ENCODE measurements at places on chromosomes 4 and X.

DNA sequence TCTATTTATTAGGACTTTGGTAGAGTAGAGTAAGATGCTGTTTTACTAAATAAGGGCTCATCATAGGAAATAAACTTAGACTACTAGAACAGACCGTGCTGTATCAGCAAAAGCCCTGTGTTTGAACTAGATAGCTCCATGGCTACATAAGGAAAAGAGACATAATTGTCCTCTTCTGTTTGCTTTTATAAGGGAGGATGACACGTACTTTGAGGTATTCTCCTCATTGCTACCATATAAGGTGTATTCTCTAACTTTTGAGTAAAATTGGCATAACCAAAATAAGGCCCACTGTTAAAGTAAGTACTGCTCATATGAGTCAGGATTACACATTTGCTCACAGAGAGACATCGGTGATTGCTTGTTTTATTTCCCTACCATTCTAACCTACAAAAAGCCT, 64.3 kb downstream of the PDLIM5 start:
- no peak for DNase-seq

DNA sequence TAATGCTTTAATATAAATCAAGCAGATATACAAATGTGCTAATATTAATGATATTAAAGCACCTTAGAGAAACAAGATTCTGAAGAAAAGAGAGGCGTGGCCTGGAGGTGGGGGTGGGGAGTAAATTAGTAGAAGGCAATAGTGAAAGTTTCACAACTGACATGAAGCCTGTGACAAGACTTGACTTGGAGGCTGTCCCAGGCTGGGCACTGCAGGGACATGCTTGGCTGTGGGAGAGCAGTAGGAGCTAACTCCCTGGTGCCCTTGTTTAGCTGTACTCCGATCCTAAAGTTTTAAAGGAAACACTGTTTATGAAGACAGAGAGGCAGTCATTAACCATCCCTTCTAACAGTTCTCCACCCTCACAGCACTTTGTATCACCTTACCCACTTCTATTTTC, 239.0 kb upstream of the MAB21L2 start:
- no peak for DNase-seq

DNA sequence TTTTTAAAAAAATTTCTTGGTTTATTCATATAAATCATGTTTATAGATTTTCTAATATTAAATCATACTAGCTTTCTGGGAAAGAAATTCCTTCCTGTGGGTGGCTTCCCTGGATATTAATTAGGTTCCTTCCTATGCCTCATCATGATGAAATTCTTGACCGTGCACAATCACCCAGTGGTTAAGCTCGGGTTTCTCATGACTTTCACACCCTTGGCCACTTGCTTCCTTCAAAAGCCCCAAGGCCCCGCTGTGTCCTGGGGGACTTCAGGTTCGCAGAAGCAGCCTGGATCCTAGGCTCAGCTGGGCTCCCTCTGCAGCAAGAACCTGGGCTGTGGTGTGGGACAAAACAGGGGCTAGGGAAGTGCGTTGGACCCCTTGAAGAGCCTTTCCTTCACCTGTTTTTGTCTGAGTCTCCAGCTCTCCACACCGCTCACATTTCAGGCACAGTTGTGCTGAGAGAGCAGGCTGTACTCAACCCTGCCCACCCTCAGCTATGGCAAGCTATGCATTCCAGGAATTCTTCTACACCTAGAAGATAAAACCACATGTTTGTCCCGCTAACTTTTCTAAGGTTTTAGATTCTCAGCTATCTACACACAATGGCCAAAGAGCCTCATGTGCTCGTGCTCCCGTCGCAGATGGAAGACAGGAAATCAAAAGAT, 48.9 kb upstream of the TMSB15B start:
- DNase-seq: no peak

DNA sequence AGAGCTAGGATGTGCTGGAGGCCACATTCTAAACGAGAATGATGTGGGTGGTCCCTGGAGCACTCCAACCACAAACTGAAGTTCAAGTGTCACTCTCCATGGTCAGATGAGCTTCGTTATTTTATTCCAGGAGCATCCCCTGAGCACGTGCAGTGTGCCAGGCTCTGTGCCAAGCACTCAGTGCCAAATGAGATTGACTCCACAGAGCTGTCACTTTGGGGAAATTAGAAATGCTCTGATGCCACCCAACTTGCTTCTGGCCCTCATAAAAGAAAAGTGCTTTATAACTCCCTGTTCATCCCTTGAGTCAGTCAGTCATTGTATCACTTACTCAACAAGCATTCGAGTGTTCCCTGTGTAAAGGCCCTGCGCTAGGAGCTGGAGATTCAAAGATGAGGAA, 91.2 kb downstream of the RTL5 start:
- DNase-seq: no peak

DNA sequence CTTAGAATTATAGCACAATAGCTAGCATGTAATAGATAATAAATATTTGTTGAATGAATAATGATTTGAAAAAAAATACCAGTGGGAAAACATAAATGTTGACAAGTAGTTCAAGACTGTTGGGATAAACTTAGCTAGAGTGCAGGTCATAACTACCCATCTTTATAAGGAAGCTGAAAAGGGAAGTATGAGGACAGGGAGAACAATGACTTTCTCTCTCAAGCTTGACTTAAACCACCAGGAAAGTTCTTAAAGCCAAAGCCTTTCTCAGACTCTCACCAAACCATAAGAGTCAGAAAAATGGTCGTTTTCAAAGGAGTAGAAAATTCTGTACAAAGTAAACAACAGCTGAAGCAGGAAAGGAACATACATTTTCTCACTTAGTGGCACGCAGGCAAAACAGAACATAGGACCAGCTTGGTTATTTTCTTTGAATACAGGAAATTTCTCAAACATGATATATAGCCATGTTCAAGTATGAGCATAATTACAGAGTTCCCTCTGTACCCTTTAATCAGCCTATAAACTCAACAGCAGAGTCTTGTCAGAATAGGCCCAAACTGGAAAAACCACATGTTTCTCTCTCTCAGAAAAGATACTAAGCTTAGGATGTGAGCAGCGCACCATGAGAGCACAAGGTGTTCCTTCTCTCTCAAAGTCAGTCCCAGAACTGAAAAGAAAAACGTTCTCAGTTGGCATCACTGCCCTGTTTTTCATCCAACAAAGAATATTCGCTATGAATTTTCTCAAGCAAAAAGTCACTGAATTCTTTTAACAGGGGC, 28.7 kb downstream of the MAPK10 start:
- no peak for DNase-seq

DNA sequence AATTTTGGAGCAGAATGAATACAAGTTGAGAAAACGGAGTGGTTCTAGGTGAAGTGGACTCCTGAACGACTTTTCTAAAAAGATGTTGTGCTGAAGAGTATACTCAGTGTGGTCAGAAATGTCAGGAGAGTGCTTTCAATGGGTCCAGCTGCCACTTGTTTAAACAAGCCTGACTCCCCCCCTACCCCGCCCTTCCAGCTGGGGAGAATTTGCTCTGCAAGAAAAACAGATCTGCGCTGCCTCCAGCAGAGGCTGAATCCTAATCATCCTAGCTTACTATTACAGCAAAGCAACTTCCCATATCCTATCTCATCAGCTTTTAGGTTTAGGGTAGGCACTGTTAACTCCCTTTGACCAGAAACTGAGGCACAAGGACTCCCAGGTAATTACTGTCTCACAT, 1.9 kb downstream of the MAP3K15 start:
- DNase-seq: no peak

DNA sequence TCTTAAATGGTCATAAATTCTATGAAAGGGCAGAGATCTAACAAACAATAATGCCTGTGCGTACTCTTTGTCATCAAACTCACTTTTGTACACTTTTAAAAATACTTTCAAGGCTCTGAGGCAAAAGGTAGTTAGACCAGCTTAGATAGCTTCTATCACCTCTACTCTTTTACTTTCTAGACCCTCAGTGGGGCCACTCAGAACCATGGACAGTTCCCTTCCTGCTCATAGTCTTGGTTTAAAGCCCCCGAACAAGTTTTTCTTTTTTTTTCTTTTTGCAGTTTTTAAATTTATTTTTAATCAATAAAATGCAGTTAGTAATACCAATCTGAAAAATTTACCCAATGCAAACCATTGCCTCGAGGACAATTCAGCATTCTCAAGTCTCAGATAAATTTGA, 460.5 kb upstream of the CNKSR2 start:
- DNase-seq: no peak

- DNase-seq: no peak
These were observed 149.9 kb upstream of the IL15 start for GRCh38 chr4:141486375-141486997.

GRCh38 chrX:70979136-70979762, 48.4 kb upstream of the SLC7A3 start:
- DNase-seq: no peak

DNA sequence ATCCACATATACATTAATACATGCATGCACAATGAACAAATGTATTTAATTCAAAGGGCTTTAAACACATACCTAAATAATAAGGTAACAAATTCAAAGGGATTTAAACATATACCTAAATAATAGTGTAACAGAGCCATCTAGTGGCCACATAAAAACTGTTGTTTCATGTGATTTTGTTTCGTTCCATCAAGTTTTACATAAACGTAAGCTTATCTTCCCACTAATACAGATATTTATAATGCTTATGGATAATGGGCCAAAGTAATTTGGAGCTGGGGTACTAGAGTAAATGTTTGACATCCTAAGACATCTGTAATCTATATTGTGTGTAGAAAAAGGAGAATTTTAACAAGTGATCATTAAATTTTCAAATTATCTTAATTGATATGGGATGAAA, 82.3 kb downstream of the PRSS12 start:
- DNase-seq: no peak

DNA sequence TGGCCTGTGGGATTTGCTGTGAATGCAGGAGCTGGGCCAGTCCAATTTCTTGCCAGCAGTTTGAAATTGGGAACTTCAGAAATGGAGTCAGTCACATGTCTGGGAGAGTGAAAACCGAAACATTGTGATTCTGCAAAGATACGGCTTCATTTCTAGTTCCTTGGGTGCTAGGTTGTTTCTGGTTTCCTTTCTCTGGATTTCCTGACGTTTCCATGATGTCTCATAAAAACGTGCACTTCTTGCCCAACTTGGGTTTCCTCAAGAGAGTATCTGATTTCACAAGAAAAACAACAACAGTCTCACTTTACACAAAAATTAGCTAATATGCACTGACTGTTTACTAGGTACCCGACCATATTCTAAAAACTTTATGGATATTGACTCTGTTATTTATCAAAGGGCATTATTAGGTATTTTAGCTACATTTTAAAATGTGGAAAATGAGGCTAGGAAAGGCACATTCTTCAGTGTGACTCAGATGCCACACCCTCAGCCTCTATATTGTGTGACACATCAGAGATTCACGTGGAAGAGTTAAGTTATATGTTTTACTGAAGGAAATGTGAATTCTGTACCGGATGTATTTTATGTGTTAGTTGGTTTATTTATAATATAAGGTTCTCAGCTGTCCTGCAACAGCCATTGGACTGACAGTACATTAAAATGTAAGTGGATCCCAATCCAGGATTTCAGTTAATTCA, 225.0 kb upstream of the PUDP start:
- no peak for DNase-seq

- no peak for DNase-seq
These were observed 41.4 kb downstream of the MAML3 start for GRCh38 chr4:140112576-140112975.

DNA sequence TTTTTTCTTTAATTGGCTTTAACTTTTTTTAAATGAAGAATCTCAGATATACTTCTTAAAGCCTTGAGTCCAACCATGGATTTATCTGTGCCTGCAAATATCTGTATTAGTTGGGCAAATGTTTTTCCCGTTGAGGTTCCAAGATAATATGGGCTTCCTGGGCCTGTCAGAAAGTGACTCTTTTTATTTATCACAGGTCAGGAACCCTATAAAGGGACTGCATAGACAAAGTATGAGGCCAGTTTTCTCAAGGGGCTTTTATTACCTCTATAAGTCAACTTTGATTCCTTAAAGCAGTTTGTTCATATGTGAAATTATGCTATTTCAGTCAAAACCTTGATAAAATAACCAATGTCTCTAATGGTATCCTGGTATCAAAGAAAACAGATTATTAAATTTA, 80.2 kb upstream of the BMP2K start:
- DNase-seq: no peak

DNA sequence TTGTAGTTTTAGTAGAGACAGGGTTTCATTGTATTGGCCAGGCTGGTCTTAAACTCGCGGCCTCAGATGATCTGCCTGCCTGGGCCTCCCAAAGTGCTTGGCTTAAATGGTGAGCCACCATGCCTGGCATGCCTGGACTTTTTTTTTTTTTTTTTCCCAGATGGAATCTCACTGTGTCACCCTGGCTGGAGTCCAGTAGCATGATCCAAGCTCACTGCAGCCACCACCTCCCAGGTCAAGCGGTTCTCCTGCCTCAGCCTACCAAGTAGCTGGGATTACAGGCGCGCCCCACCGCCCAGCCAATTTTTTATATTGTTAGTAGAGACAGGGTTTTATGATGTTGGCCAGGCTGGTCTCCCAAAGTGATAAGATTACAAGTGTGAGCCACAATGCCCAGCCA, 8.4 kb downstream of the UBE2K start:
- no peak for DNase-seq

DNA sequence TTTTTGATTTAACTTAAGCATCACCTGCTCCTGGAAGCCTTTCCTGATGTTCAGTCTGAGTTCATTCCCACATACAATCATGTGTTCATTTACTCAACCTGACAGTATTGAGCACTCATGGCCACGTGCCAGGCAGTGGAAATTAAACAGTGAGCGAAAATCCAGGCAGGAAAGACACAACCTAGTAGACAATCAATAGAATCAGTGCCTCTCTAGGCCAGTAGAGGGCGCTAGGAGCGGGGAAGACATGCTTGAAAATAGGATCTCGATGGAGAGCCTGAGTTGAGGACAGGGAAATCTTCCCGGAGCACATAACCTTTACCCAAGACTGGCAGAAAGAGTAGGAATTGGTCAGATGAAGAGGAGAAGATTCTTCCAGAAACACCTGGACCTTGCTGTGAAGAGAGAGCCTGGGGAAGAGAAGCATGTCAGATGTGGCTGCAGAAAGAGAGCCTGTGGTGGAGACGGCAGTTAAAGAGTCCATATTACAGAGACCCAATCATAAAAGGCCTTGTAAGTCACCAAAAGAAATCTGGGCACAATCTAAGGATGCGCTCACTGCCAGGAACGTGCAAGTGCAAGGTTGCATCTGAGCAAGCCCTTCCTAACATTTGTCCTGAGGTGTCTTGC, 103.5 kb downstream of the LDB2 start:
- DNase-seq: no peak

DNA sequence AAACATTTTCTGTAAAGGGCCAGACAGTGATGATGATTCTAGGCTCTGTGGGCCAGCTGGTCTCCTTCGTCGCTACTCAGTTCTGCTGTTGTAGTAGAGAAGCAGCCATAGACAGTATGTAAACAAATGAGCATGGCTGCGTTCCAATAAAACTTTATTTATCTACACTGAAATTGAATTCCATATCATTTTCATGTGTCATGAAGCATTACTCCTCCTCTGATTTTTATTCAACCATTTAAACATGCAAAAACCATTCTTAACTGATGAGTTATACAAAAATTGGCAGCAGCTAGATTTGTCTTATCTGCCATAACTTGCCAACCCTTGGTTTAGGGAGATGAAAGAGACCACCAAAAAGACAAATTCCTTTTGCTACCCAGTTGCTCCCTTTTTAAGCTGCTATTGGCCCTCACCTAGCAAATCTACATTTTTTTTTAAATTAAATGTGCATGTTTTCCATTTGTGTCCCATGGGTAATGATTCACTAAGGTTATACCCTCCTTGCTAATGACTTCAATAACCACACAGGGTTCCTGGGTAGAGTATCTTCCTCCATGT, 309.9 kb downstream of the DHX15 start:
- DNase-seq: no peak

All from stimulated activated CD4-positive, alpha-beta T cell treated with anti-CD3 and anti-CD28 coated beads, Interleukin-4, amount 100 ng/mL, for 4 hours (primary cell).